ENCODE measurements at places on chromosomes 3 and 15.

DNA sequence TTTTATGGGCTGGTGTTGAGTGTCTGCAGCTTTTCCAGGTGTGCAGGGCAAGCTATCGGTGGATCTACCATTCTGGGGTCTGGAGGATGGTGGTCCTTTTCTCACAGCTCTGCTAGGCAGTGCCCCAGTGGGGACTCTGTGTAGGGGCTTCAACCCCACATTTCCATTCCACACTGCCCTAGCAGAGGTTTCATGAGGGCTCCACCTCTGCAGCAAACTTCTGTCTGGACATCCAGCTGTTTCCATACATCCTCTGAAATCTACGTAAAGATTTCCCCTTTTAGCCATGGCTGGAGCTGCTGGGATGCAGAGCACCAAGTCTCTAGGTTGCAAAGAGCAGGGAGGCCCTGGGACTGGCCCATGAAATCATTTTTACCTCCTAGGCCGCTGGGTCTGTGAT is 11.6 kb downstream of the RFX7 start:
- DNase-seq = no peak

GRCh38 chr15:84788500-84788899 is 28.7 kb upstream of the ALPK3 start:
- DNase-seq = no peak

GRCh38 chr3:23607184-23607847 is 198.4 kb upstream of the UBE2E1 start:
- DNase-seq = no peak

DNA sequence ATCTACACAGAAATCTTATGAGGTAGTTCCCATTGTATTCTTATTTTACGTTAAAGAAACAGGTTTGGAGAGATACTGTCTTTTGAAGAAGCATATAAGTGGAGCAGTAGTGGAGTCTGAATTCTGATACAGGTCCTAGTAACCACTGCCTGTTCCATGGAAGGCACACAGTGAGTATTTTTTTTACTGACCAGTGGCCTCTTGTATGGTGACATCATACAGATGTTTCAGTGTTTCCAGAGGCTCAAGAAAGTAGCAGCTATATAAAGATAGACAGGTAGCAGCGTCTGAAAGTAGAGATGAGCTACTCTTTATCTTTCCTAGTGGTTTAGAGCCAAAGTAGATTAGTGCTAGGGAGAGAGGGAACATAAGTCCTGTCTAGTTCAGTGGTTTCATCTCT is 173.5 kb downstream of the LPP start:
- no peak for DNase-seq

- DNase-seq = peak; percentile 9
Measured at GRCh38 chr3:4271834-4272233, 31.3 kb upstream of the SETMAR start.

DNA sequence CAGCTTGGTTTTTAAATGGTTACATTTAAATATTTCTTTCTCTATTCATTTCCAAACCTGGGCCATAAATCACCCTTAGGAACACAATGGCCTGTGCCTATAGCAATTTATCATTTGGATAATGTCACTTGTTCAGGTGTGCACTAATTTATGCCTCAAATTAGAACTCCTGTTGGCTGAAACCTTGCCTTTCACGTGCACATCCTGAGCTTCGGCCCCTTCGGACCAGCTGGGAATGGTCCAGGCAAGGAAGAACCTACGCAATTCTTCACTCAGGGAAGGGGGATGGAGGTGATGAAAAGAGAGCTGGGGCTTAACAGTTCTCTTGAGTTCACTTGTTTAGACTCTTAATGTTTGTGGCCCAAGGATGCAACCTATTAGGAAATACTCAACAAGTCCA is 324.1 kb upstream of the ICE2 start:
- DNase-seq = no peak

DNA sequence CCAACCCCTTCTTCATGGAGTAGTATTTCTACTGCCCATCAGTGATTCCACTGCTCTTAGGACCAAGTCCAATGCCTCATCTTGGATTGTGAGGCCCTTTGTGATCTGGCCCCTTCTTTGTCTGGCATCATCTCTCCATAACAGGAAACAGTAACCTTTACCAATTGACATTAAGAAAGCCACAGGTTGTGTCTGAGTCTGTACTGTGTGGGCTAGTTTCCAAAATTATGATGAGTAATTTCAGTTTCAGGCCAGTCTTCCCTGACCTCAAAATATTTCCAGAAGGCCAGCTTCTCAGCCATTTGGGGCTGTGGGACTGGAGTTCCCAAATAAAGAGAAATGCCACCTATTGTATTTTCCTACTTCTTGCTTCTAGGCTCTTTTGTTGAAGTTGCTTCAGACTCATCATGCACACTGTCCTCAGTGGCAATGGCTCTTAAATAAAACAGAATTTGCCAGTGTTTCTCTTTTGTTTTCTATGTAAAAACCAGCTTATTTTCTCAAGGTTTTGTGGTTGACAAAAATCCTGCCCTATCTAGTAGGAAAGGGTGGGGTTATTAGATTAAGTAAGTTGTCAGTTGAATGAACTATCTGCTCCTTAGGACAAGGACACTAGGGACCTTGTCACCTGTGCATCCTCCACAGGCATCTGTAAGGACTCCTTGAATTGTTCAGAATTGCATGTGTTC is 47.0 kb upstream of the ACKR4 start:
- no peak for DNase-seq

GRCh38 chr3:57132674-57133073 is 32.5 kb downstream of the IL17RD start:
- DNase-seq = no peak

- peak; percentile 14 for DNase-seq
Measured at GRCh38 chr15:38414357-38414756, 39.6 kb upstream of the FAM98B start.

GRCh38 chr3:11989383-11990038 is 14.7 kb upstream of the SYN2 start:
- no peak for DNase-seq

DNA sequence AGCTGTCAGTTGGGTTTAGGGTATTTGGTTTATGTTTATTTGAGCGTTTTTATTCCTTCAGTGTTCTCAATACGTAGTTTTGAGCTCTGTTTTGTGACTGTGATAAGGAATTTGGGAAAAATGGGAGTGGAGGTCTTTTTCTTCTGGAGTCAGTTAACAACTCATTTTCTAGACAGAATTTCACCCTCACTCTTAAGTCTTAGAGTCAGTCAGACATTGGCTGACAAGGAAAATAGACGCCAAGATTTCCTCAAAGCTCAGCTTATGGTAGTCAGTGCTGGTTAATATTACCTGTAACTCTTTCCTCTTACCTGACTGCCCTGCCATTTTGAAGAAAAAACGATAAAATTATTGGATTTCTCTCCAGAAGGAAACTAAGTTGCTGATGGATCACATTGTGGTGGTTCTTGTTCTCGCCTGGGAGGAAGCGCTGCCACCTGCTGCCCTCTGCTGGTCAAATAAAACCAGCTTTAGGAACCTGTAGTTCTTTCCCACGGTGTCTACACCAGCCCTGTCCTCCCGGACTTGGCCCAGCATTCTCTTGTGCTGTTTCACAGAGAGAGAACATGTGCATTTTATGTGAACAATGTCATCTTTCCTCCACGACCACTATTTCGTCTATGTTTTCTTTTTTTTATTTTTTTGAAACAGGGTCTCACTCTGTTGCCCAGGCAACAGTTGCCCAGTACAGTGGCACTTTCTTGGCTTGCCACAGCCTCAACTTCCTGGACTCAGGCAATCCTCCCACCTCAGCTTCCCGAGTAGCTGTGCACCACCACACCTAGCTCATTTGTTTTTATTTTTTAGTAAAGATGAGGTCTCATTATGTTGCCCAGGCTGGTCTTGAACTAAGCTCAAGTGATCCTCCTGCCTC is 41.4 kb upstream of the UMPS start:
- DNase-seq = peak; percentile 78

DNA sequence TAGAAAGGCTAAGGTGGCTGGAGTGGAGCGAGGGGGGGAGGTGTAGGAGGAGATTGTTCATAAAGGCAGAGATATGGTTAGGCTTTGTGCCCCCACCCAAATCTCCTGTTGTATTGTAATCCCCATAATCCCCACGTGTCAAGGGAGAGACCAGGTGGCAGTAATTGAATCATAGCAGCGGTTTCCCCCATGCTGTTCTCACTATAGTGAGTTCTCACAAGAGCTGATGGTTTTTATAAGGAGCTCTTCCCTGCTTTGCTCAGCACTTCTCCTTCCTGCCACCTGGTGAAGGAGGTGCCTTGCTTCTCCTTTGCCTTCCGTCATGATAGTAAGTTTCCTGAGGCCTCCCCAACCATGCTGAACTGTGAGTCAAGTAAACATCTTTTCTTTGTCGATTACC is 64.7 kb upstream of the CFAP161 start:
- DNase-seq = no peak

GRCh38 chr3:59726279-59726678 is 676.5 kb upstream of the CFAP20DC start:
- DNase-seq = no peak

GRCh38 chr15:41894251-41894790 is 468 bp upstream of the SPTBN5 start:
- DNase-seq = no peak

DNA sequence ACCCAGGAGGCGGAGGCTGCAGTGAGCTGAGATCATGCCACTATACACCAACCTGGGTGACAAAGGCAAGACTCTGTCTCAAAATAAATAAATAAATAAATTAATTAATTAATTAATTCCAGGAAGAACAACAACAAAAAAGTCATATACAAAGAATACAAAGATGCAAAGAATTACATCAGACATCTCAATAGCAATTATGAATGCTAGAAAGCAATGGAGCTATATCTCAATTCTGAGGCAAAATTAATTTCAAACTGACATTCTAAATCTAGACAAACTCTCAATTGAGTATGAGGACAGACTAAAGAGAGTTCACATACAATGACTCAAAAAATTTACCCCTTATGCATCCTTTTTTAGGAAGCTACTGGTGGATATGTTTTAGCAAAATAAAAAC is 69.6 kb upstream of the CTNNB1 start:
- DNase-seq = no peak

- DNase-seq = no peak
Measured at GRCh38 chr3:128395500-128396162, 71.1 kb downstream of the DNAJB8 start.

- DNase-seq = no peak
Measured at GRCh38 chr3:32406486-32407408, 15.1 kb downstream of the CMTM7 start.

GRCh38 chr3:132616780-132617179 is 19.7 kb downstream of the ACKR4 start:
- no peak for DNase-seq

DNA sequence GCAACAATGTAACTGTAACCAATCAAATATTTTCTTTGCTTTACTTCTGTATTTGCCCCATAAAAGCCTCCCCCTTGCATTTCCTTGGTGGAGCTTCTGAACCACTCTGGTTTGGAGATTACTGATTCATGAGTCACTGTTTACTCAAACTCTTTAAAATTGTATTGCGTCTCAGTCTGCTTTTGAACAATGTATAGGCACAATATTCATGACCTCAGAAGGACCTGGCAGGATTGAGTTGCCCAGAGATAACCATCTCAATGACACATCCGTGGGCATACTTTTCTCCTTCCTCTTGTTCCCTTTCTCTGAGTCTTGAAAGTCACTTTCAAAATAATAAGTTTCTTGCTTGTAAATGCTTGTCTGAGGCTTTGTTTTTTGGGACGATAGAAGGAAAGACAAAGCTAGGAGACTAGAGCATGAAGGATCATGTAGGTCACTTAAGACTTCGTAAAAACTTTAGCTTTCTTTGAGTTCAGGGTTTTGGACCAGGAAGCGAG is 57.1 kb upstream of the POU1F1 start:
- no peak for DNase-seq

- DNase-seq = no peak
Measured at GRCh38 chr15:58590926-58591325, 158.6 kb downstream of the ADAM10 start.

DNA sequence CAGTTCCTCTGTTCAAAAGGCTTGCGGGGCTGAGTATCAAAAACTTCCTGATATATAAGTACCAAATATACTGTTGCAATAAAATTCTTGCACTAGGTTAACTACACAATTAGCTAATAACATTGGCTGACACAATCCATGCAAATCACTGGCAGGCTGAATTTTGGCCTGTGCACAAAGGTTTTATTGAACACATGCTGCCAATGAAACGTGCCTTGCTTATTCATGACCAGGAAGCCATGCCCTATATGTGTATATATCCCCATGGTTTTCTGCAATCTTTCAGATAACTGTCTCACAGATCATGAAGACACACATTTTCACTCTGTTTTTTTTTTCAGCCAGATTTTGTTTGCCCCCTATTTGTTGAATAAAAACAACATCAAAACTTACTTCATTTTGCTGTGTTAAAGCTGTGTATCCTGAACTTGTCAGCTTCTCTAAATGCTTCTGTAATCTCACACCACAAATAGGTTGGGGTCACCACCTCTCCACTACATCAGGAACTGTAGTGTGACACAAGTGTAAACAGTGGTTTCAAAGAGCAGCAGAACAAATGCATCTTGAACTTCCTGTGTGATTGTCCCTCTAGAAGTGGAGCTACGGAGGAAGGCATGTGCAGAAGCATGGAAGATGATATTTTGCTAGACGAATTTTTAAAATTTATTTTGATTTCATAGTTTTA is 920.7 kb upstream of the NR2F2 start:
- DNase-seq = no peak

- no peak for DNase-seq
Measured at GRCh38 chr3:73236867-73237266, 175.4 kb downstream of the EBLN2 start.

GRCh38 chr3:177057768-177058167 is 139.5 kb downstream of the TBL1XR1 start:
- DNase-seq = no peak

GRCh38 chr15:61411902-61412510 is 182.9 kb upstream of the RORA start:
- DNase-seq = no peak

DNA sequence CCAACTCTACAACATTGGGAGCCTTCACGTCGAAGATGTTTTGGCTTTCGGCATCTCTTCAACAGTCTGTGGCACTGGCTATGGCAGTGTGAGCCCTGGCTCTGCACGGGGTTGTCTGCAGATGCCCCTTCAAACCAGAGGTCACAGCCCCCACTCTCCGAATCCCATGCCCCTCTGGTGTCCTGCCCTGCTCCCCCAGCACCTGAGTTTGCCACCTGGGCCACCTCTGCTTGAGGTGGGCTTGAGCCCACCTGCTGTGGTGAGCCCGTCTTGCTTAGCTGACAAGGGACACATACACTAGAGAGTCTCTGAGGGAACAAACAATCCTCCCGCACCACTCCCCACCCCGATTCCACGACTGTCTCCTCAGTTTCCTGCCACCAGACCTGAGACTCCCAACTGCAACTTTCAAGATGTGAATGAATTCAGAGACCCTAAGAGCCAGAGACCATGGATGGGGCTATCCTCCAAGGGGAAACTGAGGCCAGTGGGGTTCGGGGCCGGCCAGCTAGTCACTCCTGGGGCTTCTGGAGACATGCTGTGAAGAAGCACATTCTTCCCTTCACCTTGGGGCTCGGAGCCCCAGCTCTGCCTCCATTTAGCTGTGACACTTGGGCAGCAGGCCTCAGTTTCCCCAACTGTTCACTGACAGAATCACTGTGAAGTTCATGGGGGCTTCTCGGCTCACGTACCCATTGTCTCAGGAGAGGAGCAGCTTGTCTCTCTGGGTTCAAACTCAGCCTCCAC is 44.6 kb downstream of the TPRA1 start:
- DNase-seq = no peak

GRCh38 chr3:29597376-29598008 is 316.6 kb downstream of the RBMS3 start:
- no peak for DNase-seq
